ENCODE measurements at places on chromosomes 6 and 20. TPM values are rescaled to one million over a fixed set of nuclear protein-coding genes. Genes with fewer than 3 reads are reported as not detected.

Gene RGS17
- 33.6 TPM for total RNA-seq

GRCh38 chr6:45163952-45164766 lies 164.0 kb upstream of the RUNX2 start:
- DNase-seq, result no peak

DNA sequence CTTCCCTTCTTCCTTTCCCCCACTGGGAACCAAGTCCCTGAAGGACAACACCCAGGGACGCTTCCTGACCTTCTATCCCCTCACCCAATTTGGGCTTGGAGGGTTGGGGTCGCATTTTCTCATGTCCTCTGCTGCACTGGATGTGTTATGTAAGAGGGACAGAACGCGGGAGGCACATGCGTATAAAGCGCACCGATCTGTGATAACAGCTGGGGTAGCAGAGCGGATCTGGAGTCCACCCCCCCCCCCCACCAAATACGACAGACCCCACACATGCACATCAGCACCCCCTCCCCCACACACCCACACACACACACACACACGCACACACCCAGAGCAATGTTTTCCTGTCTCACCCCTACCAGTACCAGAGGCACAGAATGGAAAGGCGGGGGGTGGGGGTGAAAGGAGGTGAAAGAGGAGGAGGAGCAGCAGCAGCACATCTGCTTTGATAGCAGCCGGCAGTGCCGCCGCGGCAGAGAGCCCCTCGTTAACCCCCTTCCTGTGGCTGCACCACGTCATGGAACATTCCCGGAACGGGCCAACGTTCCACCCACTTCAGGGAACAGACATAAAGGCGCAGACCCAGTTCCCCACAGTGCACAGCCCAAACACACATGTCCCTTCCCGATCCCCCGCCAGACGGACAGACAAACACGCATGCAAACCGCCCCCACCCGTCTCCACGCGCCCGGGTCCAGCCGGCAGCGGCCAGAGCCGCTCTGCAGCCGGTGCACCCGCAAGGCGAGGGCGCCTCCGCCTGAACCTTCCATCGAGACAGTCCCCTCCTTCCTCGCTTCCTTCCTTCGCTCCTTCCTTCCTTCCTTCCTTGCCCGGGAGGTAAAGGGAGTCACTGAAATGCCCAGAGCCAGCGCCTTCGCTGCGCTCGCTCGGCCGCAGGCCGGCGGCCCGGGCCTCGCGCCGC lies 590 bp downstream of the HIVEP2 start:
- DNase-seq, result peak; percentile 89

DNA sequence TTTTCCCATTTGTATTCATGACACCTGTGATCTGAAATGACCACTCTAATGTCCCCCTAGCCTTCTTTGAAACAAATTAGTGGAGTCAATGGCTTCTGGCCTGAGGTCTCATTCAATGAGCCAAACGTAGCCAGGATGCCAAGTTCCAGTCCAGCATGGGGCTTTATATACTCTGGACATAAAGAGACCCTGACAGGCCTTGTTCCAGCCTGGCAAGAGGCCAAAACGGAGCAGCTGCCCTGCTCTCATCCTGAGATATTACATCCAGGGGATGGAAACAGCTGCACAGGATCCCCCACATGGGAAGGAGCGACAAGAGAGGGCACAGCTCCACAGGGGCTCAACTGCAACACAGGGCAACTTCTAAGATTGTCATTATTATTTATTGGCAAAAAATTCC lies 437.8 kb downstream of the CDH26 start:
- DNase-seq, result no peak

GRCh38 chr6:22447249-22448196 lies 121.8 kb upstream of the HDGFL1 start:
- no peak for DNase-seq

GRCh38 chr20:8152183-8152582 lies 20.1 kb downstream of the PLCB1 start:
- DNase-seq, result no peak

Gene DCDC2
- total RNA-seq, result not detected

DNA sequence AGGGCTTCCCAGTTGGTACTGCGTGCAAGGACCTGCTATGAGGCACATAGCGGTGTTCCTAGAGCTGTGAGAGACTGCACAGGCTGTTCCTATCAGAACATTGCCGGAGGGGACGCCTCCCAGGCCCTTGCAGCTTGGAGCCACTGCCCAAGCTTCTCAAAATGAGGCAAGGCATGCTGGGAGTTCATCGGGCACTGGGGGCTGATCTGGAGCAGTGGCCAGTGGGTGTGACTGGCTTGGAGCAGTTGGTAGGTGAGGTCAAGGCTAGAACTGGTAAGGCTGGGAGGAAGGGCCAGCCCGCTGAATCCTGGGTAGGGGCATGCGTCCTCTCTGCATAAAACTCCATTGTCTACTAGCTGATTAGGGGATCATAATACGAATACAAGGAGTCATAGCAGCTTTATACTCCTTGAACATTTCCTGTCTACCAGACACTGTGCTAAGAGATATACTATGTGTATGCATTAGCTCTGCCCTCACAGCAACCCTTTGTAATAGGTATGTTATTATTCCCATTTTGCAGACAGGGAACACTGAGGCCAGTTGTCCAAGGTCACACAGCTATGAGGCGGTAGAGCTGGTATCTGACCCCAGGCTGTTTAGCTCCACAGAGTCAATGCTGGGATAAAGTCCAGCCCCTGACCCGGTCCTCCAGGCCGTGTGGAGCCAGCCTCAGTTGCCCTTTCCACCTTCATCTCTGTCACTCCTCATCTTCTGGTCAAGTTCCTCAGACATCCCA lies 53.7 kb downstream of the DLGAP4 start:
- no peak for DNase-seq

GRCh38 chr6:89357390-89357789 lies 4.9 kb upstream of the UBE2J1 start:
- no peak for DNase-seq

- peak; percentile 96 for DNase-seq
Observed at GRCh38 chr20:31674895-31675827, 37.4 kb downstream of the COX4I2 start.

DNA sequence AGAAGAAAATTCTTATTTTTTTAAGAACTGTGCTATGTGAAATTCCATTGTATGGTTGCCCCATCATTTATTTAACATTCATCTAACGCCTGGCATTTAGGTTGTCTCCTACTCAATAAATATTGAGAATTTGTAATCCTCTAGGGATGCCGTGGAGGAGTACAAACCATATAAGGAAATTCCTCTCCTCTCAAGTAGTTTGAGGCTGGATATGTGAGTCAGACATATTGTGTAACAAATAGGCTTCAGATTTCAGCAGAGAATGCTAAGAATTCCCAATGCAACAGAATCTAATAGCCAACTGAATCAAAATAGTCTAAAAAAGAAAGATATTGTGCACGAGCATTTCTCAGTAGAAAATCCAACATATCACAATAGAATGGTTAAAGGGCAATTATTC lies 174.7 kb downstream of the OTOR start:
- peak; percentile 91 for DNase-seq

Gene CDH26
- 0.06 TPM for total RNA-seq

GRCh38 chr20:60598528-60598927 lies 640.3 kb downstream of the CDH26 start:
- no peak for DNase-seq

GRCh38 chr20:43942201-43942590 lies 27.5 kb downstream of the TOX2 start:
- DNase-seq, result peak; percentile 19

- DNase-seq, result no peak
Observed at GRCh38 chr20:45056473-45057173, 44.3 kb downstream of the KCNS1 start.

DNA sequence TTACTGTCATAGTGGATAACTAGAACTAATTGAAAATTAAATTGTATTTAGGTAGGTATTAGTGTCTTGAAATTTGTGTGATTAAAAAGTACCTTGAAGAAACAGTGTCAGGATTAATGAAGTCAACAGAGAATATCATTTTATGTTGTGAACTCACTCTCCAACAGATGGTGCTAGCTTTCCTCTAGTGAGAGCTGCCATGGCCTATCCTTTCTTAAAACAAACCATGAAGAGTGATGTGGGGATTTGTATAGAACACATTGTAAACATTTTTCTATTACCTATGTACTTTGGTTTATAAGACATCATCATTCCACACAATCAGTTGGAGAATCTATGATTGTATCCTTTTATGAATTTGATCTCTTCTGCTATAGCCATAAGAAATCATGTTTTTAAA lies 4.8 kb upstream of the SRSF12 start:
- DNase-seq, result peak; percentile 26

Gene FAM209B
- total RNA-seq, result not detected

Gene HM13
- 105 TPM for total RNA-seq

DNA sequence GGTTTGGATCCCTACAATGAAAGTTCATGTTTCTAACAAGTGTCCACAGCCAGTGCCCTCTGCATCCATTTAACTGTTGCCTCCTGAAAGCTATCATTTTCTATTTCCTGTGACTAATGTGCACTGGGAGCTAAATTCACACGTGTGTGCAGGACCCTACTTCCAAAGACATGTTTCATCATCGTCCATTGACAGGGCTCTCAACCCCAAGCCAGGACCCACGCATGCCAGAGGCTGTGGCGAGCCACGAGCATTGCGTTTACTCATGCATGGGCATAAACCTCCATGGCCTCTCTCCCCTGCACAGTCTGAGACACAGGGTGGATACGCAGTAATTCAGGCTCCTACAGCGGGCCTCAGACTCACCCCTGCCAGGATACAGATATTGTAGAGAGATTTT lies 153.2 kb downstream of the MAFB start:
- DNase-seq, result no peak

Gene NKX2-4
- not detected for total RNA-seq

Gene HUS1B
- 0.17 TPM for total RNA-seq

DNA sequence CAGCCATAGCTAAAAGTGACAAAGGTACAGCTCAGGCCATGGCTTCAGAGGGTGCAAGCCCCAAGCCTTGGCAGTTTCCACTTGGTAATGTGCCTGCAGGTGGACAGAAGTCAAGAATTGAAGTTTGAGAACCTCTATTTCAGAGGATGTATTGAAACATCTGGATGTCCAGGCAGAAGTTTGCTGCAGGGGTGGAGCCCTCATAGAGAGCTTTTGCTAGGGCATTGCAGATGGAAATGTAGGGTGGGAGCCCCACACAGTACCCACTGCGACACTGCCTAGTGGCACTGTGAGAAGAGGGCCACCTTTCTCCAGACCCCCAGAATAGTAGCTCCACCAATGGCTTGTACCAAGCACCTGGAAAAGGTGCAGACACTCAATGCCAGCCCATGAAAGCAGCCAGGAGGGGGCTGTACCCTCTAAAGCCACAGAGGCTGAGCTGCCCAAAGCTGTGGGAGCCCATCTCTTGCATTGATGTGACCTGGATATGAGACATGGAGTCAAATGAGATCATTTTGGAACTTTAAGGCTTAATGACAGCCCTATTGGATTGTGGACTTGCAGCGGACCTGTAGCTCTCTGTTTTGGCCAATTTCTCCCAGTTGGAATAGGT lies 1299.4 kb upstream of the MAP3K7 start:
- no peak for DNase-seq

Gene CYP39A1
- 0.13 TPM for total RNA-seq

GRCh38 chr6:7150381-7151064 lies 42.8 kb downstream of the RREB1 start:
- peak; percentile 87 for DNase-seq

- DNase-seq, result no peak
Observed at GRCh38 chr20:47675190-47676142, 109.8 kb downstream of the SULF2 start.

Gene CRIP3
- total RNA-seq, result not detected

- DNase-seq, result peak; percentile 50
Observed at GRCh38 chr6:87139236-87139635, 16.1 kb upstream of the ZNF292 start.

- DNase-seq, result no peak
Observed at GRCh38 chr6:90484903-90485302, 102.0 kb downstream of the MAP3K7 start.

DNA sequence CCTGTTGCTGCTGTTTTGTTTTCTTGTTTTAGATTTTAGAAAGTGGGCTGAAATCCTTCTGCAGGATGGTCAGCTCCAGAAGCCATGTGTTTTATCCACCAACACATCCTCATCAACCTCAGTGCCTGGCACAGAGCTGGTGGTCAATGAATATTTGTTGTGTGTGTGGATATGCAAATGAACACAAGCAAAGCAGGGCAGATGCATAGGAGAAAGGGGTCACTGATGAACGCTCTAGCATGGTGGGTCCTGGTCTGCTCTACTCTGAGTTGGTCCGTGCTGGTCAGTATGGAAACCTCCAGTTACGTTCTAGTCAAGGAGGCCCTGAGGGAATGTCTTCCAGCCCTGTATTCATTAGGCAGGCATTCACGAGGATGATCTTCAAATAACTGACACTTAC lies 682.5 kb downstream of the QKI start:
- DNase-seq, result no peak

DNA sequence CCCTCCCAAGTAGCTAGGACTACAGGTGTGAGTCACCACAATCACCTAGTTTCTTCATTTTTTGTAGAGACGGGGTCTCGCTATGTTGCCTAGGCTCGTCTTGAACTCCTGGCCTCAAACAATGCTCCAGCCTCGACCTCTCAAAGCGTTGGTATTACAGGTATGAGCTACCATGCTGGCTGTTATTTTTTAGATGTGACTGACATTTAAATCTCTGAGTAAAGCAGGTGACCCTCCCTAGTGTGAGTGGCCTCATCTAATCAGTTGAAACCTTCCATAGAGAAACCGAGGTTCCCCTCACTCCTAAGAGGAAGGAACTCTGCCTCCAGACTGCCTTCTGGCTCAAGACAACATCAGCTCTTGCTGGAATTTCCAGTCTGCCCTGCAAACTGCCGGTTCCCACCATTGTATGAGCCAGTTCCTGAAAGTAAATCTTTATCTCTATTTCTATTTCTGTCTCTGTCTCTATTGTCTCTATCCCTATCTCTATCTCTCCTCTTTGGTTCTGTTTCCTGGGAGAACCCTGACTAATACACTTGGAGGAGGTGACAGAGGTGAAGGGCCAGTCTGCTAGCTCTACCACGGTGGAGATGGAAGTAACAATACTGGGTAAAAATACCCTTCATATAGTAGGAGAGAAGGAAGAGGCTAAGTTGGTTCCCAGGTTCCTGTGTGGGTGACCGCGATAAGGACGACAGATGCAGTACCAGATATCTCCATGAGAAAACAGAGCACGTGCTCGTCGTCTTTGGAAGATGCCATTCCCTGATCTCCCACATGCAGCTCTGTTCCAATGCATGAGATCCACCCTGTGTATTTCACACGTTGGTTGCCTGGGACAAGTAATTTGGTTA lies 81.0 kb downstream of the MYB start:
- no peak for DNase-seq

Gene COL19A1
- total RNA-seq, result 0.26 TPM

Gene TMEM244
- 0.52 TPM for total RNA-seq

Gene LHFPL5
- 0.17 TPM for total RNA-seq

DNA sequence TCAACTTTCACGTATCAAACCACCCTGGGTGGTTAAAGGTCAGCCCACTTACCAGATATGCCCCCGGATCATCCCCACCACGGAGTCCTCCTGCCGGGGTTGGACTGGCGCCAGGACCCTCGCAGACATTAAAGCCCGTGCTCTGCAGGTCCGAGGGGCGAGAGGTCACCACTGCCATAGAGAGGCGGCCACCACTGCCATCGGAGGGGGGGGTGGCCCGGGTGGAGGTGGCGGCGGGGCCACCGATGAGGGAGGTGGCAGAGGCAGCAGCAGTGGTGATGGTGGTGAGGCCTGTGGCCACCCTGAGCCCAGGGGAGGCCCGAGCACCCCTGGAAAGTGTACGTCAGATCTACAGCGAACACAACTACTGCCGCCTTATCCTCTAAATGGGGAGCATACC lies 76.3 kb downstream of the ASXL1 start:
- no peak for DNase-seq

Measured in LHCN-M2 (cell line).